ENCODE measurements at places on chromosomes 7 and 10. TPM values are rescaled to one million over a fixed set of nuclear protein-coding genes. Genes with fewer than 3 reads are reported as not detected.

PFKFB3 gene
- total RNA-seq, result 39.3 TPM

DNA sequence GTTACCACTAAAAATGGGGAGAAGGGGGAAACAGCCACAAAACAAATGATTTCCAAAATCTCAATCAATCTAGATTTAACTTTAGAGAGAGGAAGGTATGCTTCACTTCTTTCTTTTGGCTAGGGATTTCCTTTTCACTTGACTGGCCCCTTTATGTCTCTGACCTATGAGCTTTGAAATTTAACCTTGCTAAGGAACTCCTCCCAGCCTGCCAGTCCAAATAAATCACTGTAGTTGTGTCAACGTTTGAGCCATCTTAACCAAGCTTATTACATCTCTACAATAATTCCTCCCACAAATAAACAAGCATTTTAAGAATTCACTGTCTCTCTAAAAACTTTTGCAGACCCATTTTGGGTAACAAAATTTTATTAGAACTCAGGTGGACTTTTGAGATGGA is 315.5 kb upstream of the CELF2 start:
- H3K4me1 ChIP-seq, result peaks cover 50% of the 10 kb centered on the region
- no peak overlapping the region for H3K4me3 ChIP-seq
- no peak for DNase-seq
- H3K27me3 ChIP-seq, result no peaks in the 10 kb centered on the region
- no peak overlapping the region for H3K27ac ChIP-seq

DNA sequence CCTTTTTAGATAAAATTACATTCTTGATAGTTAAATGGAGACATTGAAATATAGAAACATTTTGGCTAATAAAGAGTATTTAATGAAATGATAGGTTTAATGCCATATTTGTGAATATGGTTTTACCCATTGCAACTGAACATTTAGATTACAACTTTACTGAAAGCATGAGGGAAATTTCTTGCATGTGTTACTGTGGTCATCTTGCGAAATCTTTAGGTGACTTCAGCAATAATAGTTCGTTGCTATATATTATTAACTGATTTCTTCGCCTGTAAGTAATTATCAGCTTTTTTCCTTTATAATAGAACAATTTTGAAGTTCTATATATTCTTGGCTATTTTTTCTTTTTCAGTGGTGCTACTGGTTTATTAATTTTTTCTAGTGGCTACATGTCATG is 83.2 kb downstream of the MLLT10 start:
- H3K36me3 ChIP-seq, result peaks cover 9% of the 10 kb centered on the region
- DNase-seq, result no peak
- no peaks in the 10 kb centered on the region for H3K4me1 ChIP-seq
- no peak overlapping the region for H3K4me3 ChIP-seq
- H3K27ac ChIP-seq, result no peak overlapping the region
- no peaks in the 10 kb centered on the region for H3K27me3 ChIP-seq

- no peak for DNase-seq
- H3K36me3 ChIP-seq, result peaks cover 2% of the 10 kb centered on the region
- no peaks in the 10 kb centered on the region for H3K4me1 ChIP-seq
- H3K4me3 ChIP-seq, result no peak overlapping the region
- no peak overlapping the region for H3K27ac ChIP-seq
Measured at GRCh38 chr10:5047912-5048628, 44.4 kb upstream of the AKR1C2 start.

ENTPD1 gene
- total RNA-seq, result 0.37 TPM

PRPS1L1 gene
- not detected for total RNA-seq

DNA sequence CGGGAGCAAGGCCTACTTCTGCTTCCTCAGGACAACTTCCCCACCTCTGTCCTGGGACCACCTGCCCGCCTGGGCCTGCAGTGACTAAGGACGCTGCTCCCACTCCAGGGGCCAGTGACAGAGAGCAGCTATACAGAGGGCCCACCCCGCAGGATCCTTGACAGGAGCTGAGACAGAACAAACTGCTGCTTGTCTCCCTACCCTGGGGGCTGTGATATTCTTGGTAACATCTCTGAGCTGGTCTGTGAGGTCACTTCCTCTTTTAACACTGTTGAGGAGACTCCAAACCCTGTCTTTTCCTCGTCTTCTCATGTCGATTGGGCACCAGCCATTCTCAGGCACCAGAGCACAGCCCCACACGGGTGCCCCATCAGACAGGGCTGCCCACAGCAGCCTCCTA is 6.9 kb upstream of the MRPS24 start:
- DNase-seq, result no peak
- H3K27ac ChIP-seq, result peak overlapping the region; percentile 84
- H3K4me3 ChIP-seq, result no peak overlapping the region
- H3K4me1 ChIP-seq, result peaks cover 21% of the 10 kb centered on the region
- no peaks in the 10 kb centered on the region for H3K27me3 ChIP-seq

FAM237B gene
- not detected for total RNA-seq

GRCh38 chr7:51154201-51154600 is 162.4 kb downstream of the COBL start:
- H3K36me3 ChIP-seq, result no peaks in the 10 kb centered on the region
- H3K27me3 ChIP-seq, result no peaks in the 10 kb centered on the region
- H3K27ac ChIP-seq, result no peak overlapping the region

FAM221A gene
- total RNA-seq, result 10.3 TPM
